Body of pancreas (tissue), 4 donors: ENCODE measurements at places on chromosomes 2 and 18. TPM values are rescaled to one million over a fixed set of nuclear protein-coding genes. Genes with fewer than 3 reads are reported as not detected.

DNA sequence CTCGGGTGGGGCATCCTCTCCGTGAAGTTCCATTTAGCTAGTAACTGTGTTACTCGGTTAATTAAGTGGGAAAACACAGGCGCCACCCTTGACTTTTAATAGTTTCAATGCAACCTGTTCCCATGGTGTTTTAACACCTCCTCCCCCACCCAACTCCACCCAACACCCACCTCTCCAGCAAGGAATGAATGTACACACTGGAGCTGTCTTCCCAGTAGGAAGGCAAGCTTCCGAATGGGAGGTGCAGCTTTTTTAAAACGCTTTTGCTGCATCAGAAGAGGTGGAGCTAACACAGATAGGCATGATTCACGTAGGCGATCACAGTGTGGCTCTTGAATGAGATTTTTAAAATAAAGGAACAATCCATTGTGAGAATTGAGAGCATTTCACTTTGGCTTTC is 73.8 kb upstream of the AGAP1 start:
- DNase-seq = no peak

DNA sequence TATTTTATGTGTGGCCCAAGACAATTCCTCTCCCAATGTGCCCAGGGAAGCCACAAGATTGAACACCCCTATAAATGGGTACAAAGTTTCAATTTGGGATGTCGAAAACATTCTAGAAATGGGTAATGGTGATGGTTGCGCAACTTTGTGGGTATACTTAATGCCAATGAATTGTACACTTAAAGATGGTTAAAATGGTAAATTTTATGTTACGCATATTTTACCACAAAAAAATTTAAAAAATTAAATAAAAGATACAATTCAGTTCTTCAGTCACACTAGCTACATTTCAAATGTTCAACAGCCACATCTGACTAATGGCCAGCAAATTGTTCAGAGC is 34.9 kb downstream of the MYCN start:
- DNase-seq = no peak

GRCh38 chr2:231919341-231920035 is 6.7 kb downstream of the NPPC start:
- no peak for DNase-seq

GRCh38 chr2:54083021-54083420 is 32.4 kb upstream of the ACYP2 start:
- peak; percentile 30 for DNase-seq

DNA sequence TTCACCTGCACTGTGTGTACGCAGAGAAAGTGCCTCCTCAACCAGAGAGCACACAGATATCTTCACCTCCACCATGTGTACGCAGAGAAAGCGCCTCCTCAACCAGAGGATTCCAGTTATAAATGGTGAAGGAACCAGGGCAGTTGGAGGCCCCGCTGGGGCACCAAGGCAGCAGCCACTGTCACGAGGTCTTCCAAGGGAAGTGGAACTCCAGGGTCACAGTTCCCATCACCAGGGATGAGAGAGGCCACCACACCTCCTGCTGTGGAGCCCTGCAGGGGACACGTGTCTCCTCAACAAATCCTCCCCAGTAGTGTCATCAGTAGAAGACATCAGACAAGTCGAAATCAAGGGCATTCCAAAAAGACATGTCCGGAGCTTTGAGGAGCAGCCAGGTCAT is 28.2 kb upstream of the NFATC1 start:
- DNase-seq = no peak

The TLX2 gene
- total RNA-seq = not detected

The SPP2 gene
- not detected for total RNA-seq

The EIF4E2 gene
- total RNA-seq = 17.4 TPM

The NYAP2 gene
- 0.52 TPM for total RNA-seq

The GPR35 gene
- 3.4 TPM for total RNA-seq

The CNOT11 gene
- total RNA-seq = 34.5 TPM

The BOLA3 gene
- 41.5 TPM for total RNA-seq

The PSTPIP2 gene
- 1.6 TPM for total RNA-seq
